Suprapubic skin (tissue), 4 donors: ENCODE measurements at places on chromosomes 12 and 14. TPM values are rescaled to one million over a fixed set of nuclear protein-coding genes. Genes with fewer than 3 reads are reported as not detected.

PPFIA2 gene
- not detected for total RNA-seq

- no peak for DNase-seq
Observed at GRCh38 chr14:94162466-94162865, 11.7 kb upstream of the PPP4R4 start.

- DNase-seq: no peak
Observed at GRCh38 chr12:47824635-47825034, 4.9 kb upstream of the HDAC7 start.

- no peak for DNase-seq
Observed at GRCh38 chr14:60862283-60862682, 118.6 kb downstream of the TRMT5 start.

- no peak for DNase-seq
Observed at GRCh38 chr14:29637411-29637810, 290.2 kb downstream of the PRKD1 start.

GRCh38 chr12:117052386-117053049, 46.7 kb downstream of the TESC start:
- DNase-seq: no peak
